Tibial artery (tissue), 4 donors: ENCODE measurements at places on chromosomes 4 and X.

DNA sequence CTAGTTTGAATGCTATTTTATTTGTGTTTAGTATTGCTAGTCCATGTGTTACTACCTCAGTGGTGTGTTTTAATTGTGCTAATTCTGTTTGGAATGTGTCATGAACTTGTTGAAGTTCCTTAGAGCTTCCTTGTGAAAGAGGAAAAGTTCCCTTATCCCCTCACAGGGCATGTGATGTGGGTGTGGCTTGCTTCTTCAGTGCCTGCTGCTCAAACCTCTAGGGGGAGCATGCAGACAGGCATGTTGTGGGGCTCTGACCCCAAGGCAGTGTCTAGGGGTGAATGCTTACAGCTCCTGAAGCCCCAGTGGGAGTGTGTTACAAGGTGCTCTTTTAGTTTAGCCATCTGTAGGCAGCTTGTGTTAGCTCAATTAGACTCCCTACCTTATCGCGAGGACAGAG lies 86.5 kb downstream of the MAGED4 start:
- DNase-seq = no peak

DNA sequence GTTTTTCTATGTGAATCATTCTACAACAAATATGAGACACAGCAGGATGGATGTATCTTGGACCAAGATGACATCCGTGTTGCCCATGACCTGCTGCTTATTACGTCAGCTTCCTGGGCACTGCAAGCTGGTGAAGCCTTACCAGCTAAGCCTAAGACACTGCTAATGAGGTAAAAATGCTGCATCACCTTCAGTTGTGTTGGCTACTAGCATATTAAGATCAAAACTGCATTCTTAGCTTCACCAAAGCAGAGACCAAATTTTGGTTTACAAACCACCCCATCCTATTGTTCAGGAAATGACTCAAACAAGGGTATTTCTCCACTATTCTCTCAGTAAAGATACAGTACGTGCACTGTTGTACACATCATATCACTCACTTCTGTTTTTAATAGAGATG lies 50.3 kb downstream of the MAML3 start:
- no peak for DNase-seq

DNA sequence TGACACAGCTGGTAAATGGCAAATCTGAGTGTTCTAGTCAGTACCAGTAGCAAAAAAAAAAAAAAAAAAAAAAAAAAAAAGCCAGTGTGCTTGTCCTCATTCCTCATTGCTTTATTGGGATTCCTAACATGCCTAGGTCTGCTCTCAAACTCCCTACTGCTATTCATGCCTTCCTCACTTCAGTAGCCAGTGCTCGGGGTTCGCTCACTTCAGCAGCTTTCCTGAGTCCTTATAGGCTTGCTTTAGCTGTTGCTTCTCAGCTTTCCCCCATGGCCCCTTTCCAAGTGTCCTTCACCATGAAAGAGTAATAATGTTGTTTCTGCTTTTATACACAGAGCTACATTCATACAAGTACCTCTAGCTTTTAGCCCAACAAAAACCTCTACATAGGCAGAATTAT lies 30.8 kb downstream of the SLITRK2 start:
- no peak for DNase-seq

- DNase-seq = no peak
Measured at GRCh38 chr4:99186029-99186428, 33.0 kb downstream of the ADH6 start.

GRCh38 chr4:154622598-154622997 lies 10.1 kb upstream of the FGG start:
- no peak for DNase-seq

DNA sequence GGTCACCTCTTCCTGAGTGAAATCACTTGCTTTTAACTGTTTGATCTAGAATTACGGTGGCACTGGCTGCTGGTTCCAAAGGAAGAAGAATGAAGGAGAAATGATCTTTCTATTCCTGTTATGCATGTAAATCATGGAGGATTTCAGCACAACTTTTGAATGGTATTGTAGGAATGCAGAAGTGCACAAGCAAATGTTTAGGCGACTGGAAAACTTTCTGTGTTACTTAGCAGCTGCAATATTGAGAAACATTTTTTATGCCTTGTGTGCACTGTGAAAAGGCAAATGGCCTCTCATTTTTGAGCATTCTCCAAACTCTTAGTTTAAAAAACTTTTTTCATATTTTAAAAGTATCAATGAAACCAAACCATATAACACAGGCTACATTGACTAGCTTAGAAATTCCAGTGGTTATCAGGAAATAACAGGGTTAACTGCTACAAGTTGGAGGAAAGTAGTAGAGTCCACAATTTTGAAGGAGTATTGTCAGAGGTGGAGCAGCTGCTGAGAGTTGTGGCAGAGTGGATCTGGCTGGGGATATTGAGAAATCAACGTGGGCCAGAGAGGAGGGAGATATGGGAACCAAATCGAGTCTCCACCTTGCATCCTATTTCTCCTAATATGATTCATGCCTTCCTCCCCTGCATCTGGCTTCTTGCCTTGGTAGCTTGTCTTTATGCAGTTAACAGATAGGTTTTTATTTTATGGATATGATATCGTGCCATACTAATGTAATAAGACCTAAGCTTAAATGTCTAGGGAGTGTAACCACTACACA lies 32.0 kb upstream of the FHL1 start:
- no peak for DNase-seq

DNA sequence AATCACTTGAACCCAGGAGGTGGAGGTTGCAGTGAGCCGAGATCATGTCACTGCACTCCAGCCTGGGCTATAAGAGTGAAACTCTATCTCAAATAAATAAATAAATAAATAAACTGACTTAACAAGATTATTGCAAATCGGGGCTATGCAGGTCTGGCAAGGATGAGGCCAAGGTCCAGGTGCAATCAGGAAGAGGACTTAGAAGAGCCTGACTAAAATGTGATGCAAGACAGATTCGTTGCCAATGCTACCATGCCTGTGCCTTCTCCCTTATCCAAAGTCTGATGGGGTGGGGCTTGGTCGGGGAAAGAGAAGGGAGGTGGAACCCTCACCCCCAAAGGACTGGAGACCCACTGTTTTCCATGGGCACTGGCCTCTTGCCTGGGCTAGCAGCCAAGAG lies 14.7 kb downstream of the ZCCHC13 start:
- no peak for DNase-seq

- no peak for DNase-seq
Measured at GRCh38 chr4:170769862-170770261, 680.1 kb upstream of the AADAT start.

DNA sequence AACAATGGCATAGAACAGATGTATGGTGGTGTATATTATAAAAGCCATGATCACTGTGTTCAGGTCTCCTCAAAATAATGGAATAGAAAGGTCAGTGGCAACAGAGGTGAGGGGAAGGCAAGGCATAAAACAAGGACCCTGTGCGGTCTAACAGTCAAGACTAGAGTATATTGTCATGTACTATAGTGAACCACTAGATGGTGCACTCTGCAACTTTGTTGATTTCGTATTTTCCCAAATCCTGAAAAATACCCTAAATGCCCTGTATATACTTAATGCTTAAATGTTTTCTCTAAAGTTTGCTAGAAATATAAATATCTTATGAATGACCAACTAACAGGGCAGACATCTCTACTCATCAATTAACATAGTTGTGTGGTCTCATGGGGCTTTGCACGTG lies 453.0 kb downstream of the PCDH11X start:
- DNase-seq = no peak

DNA sequence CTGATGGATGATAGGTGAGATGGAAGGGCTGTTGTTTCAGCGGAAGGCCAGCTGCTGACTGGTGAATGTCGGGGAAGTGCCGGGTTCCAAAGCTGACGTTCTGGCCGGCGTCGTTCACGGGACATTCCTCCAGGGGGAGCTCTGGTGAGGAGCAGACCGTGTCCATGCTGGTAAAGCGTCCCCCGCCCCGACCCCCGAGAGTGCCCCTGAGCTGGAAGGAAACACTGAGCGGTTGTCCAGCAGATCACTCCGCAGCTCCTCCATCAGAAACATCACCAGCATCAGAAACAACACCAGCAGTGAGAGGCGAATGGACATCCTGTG lies 18.6 kb upstream of the ADRA2C start:
- no peak for DNase-seq

GRCh38 chrX:3295731-3296130 lies 50.7 kb downstream of the MXRA5 start:
- no peak for DNase-seq

DNA sequence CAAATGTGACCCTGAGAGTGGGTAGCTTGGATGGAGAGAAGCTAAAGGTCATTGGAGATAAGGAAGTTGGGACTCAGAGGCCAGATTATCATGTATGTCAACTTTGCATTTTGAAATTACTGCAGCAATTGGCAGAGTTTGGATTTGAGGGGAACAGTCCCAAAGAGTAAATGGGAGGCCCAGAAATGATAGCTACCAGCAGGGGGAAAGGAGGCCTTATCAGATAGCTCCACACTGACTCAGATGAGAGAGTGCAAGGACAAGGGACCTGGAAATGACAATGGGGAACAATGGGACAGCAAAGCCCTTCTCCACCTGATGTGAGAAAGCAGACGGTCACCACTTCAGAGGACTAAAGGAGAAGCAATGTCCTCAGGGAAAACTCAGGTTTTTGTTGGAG lies 201.5 kb upstream of the JADE1 start:
- no peak for DNase-seq

GRCh38 chrX:48579259-48579658 lies 5.0 kb downstream of the RBM3 start:
- DNase-seq = no peak

DNA sequence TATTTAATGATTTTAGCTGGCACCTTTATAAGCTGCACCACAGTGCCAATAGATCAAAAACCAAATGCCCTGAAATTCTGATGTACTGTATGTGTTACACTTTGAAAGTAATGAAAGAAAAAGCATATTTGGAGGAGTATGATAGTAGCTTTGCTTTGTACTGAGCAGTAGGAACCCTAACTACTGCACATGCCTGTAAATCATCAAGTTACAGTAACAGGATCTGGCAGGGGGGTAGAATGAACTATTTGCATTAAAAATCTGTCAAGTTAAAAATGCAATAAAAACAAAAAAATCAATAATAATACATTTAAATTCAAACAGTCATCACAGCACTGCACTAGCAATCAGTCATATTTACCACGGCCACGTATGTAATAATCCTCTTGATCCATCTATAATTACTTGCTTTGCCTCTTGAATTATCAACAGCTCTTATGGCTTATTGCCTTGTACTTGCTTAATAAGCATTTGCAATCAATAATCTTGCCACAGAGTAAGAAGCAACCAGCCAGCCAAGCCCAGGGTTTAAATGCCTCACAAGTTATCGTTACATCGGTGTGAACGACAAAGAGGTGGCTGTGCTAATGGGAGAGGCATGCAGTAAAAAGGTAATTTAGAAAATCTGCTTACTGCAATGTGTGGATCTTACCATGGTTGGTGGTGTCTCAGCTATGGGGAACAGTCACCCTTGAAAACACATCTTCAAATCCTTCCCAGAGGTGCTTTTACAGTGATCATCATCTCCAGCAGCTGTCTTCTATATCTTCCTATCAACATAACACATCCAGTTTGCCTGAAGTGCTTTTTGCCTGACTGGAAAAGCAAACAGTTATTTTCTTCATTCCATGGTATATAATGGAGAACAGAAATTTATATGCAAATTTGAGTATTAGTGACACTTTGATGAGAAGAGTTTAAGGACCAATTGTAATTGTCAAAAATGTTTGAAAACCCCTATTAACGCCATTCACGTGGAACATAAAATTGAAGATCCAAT lies 1812.1 kb upstream of the ADGRL3 start:
- DNase-seq = no peak

GRCh38 chr4:166518315-166518714 lies 645.3 kb downstream of the TLL1 start:
- DNase-seq = no peak

GRCh38 chrX:150486011-150486410 lies 82.4 kb upstream of the MTM1 start:
- peak; percentile 66 for DNase-seq

DNA sequence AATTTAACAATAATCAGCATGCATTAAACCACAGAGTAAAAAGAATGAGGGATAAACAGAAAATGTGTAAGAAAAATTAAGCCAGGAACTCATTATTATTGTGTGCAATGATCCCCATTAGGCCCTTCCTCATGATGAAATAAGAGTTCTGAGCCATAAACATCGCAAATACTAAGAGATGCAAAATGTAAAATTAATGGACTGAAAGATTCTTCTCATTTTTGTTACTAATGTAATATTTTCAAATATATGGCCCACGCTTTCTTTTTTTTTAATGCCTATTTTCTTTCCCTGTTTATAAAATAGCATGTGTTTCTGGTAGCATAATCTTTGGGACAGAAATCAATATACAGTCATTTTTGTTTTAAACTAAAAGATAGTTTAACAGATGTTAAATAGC lies 281.0 kb downstream of the PDGFC start:
- DNase-seq = no peak

- DNase-seq = no peak
Measured at GRCh38 chrX:140050906-140051305, 85.6 kb upstream of the CXorf66 start.

GRCh38 chr4:139849219-139849618 lies 183.6 kb downstream of the MGST2 start:
- DNase-seq = no peak

GRCh38 chr4:97374526-97374925 lies 768.8 kb downstream of the STPG2 start:
- DNase-seq = no peak

DNA sequence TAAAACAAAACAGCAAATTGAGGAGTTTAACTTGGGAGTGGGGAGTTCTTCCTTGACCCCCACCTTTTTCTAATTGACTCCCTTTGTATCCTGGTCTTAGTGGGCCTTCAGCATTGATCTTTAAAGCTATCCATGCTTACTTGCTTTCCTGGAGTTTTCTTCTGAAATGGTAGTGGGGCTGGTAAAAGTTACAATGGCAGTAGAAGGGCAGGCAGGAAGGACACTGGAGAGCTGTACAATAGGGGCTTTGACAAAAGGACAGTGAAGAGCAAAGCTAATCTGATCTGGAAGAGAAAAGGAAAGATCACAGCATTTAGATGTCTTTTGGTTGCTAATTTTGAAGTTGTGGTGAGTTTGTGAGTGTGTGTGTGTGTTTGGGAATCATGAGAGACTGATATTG lies 111.5 kb downstream of the MID1 start:
- no peak for DNase-seq

- DNase-seq = no peak
Measured at GRCh38 chr4:16790508-16790907, 107.9 kb downstream of the LDB2 start.

DNA sequence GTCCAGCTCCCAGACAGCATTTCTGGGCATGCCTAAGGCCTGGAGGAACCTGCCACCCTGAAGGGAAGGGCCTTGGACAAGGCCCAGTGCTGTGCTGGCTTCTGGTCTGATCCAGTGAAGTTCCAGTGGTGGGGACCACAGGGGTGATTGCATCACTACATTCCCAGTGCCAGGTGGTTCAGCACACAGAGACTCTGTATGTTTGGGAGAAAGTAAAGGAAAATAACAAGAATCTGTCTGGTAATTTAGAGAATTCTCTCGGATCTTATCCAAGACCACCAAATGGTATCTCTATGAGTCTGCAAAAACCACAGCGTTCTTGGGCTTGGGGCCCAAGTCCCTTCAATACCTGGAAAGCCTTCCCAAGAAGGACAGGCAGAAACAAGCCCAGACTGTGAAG lies 131.8 kb upstream of the MAD2L1 start:
- no peak for DNase-seq

- no peak for DNase-seq
Measured at GRCh38 chr4:71222661-71223060, 116.2 kb upstream of the SLC4A4 start.
